Metanephros (tissue), 2 donors: ENCODE measurements at places on chromosomes 2 and 18. TPM values are rescaled to one million over a fixed set of nuclear protein-coding genes. Genes with fewer than 3 reads are reported as not detected.

Gene PRSS56
- 0.18 TPM for total RNA-seq

Gene POTEC
- not detected for total RNA-seq

Gene EVX2
- total RNA-seq, result not detected

Gene DYSF
- total RNA-seq, result 51.5 TPM

Gene MROH2A
- total RNA-seq, result 0.53 TPM

Gene IL36G
- not detected for total RNA-seq

Gene PAX8
- total RNA-seq, result 178 TPM

Gene RGPD4
- not detected for total RNA-seq

Gene ALPG
- total RNA-seq, result not detected

Gene SERPINB11
- total RNA-seq, result not detected

Gene CDH19
- 0.47 TPM for total RNA-seq

Gene PSMA8
- total RNA-seq, result not detected

Gene DOK6
- 15.8 TPM for total RNA-seq

Gene PDE11A
- total RNA-seq, result 3.9 TPM

Gene SIX3
- total RNA-seq, result not detected
